ENCODE measurements at places on chromosomes 11 and 22.

DNA sequence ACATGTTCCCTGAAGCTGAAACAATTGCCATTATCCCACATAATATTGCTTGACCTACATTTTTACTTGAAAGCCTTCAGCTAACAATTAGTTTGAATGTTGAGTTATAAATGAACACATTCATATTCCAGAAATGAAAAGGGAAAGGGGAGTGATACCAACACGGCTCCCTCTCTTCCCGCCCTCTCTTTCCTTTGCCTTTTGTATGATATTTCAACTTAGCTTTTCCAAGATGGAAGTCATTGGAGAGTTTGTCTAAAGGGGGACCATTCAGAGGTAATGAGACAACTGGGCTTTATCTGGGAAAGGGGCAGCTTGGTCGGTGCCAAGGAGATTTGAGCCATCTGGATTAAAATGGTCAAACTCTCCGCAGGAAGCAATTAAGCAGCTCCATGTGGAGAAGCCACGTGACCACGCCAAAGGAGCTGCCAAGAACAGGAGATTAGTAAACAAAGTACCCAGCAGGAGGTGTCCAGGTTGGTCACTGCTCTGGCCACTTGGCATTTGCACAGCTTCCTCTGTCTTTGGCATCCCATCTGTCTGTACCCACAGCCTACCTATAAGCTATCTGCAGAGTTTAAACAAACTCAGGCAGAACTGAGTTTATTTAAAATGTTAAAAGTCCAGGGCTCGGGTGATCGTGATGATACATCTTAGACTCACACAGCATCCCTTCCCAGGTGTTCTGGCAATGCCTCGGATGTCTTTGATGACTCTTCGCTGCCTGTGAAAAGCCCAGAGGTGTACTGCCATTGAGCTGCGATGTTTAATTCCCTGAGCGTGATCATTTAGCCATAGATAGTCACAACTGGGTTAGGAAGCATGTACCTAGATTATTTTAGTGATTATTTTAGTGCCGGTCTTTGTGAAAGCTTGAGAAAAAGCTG lies 735.9 kb downstream of the NTM start:
- DNase-seq = no peak

DNA sequence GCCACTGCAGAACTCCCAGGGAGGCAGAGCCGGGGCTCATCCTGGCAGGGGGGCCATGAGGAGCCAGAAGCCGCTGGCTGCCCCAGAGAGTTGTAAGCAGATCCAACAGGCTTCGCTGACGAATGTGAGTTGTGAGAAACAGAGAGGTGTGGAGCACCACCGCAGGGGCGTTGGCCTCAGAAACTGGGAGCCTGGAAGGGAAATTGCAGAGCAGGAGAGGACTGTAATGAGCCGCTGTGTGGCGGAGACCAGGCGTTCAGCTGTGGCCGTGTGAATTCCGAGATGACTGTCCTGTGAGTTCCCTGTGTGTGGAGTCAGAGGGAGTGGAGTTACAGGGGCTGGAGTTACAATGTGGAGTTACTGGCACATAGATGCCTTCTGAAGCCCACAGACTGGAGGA lies 27.7 kb upstream of the ETS1 start:
- no peak for DNase-seq

DNA sequence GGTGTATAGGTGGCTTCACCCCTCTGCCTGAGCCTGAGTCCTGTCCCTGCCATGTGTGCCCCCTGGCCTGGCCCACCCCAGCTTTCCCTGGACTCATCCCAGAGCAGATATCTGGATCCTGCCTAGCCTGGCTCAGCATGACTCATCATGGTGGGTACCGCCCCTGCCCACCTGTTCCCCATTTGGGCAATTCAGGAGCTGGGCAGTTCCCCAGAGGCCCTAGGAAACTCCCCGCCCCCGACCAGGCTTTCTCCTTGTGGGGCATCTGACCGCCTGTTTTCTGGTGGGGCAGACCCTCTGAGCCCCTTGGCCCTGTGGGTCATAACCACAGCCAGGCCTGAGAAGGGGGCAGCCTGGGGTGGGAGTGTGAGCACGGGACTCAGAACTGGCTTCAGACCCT lies 4.4 kb downstream of the TSPO start:
- no peak for DNase-seq

GRCh38 chr11:77799338-77799737 lies 21.2 kb downstream of the RSF1 start:
- no peak for DNase-seq

DNA sequence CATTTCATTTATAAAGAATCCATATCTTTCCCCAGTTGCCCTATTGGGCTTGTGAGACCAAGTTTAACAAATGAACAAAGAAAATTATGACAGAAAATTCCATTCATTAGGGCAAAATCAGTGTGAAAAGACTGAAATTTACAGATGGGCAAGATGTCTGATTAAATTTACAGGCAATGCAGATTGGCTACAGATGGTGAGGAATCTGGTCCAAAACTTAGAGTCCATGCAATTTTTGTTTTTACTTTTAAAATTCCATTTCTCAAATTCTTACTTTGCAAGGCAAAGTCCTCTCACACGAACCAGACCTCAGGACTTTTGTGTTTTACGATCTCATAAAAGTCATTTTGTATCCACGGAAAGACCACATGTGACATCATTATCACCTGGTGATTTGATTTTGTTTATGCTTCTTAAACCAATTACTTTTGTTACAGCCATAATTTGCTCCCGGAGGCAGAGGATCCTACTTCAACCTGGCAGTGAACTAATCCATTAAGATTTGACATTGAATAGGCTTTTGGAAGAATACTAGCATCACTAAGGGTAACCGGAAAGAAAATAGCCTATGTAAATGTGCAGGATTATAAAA lies 843.7 kb upstream of the CHORDC1 start:
- DNase-seq = no peak

GRCh38 chr11:120579611-120580031 lies 68.1 kb downstream of the GRIK4 start:
- DNase-seq = no peak

Data from activated gamma-delta T cell treated with Interleukin-2 at 50 U/mL for 16 hours (primary cell).